ENCODE measurements at places on chromosomes 5 and 9.

- no peaks in the 10 kb centered on the region for H3K27me3 ChIP-seq
- no peak for DNase-seq
- H3K27ac ChIP-seq = no peak overlapping the region
- peaks cover 2% of the 10 kb centered on the region for H3K36me3 ChIP-seq
- H3K4me3 ChIP-seq = no peak overlapping the region
Measured at GRCh38 chr5:118553662-118554061, 434.7 kb downstream of the DTWD2 start.

DNA sequence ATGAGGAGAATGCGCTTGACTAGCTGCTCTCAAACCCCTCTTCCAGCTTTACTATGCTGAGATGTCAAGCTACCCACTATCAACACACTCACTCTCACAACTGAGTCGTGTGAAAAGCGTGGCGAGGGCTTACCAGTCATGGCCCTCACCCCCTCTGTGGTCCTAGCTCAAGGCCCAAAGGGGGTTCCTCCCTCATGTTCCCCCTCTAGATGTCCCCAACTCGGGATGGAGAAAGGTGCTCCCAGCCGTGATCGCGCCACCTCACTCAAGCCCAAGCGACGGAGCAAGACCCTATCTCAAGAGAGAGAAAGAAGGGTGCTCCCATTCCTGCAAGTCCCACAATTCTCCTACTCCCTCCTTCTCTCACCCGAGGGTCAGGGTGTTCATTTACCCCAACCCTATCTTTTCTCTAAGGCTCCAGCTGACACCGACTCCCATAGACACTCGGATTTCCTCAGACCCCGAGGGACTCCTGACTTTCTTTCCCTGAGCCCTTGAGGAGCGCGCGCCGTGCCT lies 559 bp downstream of the SLC38A9 start:
- H3K27ac ChIP-seq = peak overlapping the region; percentile 93
- no peak for DNase-seq
- no peaks in the 10 kb centered on the region for H3K27me3 ChIP-seq
- H3K4me1 ChIP-seq = peaks cover 27% of the 10 kb centered on the region

DNA sequence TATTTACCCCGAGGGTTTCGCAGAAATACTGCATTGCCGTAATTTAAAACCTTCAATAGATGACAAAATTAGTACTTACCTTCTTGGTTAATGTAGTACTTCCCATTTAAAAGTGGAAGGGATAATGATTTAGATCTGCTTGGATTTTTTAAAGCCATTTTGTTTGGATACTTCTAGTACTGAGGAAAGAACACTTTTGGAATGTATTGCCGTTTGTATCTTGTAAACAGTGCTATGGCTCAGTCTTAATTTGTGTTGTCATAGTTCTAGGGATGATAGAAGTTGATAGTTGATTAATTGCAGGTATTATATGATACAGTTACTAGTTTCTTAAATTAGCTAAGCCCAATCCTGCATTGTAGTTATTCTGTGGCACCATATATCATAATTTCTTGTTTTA lies 33.1 kb downstream of the TNPO1 start:
- peaks cover 47% of the 10 kb centered on the region for H3K4me1 ChIP-seq
- H3K27ac ChIP-seq = peak overlapping the region; percentile 71
- H3K4me3 ChIP-seq = peak overlapping the region; percentile 99
- H3K36me3 ChIP-seq = peaks cover 25% of the 10 kb centered on the region

GRCh38 chr5:73796164-73797131 lies 170.5 kb downstream of the ARHGEF28 start:
- no peaks in the 10 kb centered on the region for H3K27me3 ChIP-seq
- peak overlapping the region; percentile 45 for H3K27ac ChIP-seq
- DNase-seq = peak; percentile 17

GRCh38 chr9:105320568-105320967 lies 76.1 kb downstream of the SLC44A1 start:
- H3K4me1 ChIP-seq = no peaks in the 10 kb centered on the region
- H3K4me3 ChIP-seq = no peak overlapping the region
- H3K36me3 ChIP-seq = peaks cover 1% of the 10 kb centered on the region

DNA sequence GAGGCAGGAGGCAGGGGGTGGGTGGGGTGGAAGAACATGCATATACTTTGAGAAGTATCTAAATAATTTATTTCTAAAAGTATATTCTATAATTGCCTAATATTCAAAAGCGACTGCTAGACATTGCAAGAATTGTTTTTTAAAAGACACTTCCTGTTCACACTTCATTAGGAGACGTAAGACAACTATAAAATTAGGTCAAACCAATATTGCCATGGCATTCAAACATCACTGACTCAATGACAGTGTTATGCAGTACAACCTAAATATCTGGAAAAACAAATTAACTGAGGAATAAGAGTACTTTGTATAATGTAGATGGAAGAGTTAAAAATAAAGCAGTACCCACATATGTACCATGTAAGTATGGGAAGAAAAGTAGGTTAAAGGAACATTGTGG lies 4.5 kb downstream of the CCNH start:
- H3K4me1 ChIP-seq = peaks cover 64% of the 10 kb centered on the region
- H3K4me3 ChIP-seq = peak overlapping the region; percentile 12
- peak overlapping the region; percentile 94 for H3K27ac ChIP-seq
- no peak for DNase-seq
- peaks cover 82% of the 10 kb centered on the region for H3K36me3 ChIP-seq

- H3K4me3 ChIP-seq = no peak overlapping the region
- no peaks in the 10 kb centered on the region for H3K36me3 ChIP-seq
- H3K4me1 ChIP-seq = no peaks in the 10 kb centered on the region
- no peak overlapping the region for H3K27ac ChIP-seq
- no peaks in the 10 kb centered on the region for H3K27me3 ChIP-seq
Measured at GRCh38 chr9:81028504-81028903, 660.8 kb downstream of the TLE1 start.

DNA sequence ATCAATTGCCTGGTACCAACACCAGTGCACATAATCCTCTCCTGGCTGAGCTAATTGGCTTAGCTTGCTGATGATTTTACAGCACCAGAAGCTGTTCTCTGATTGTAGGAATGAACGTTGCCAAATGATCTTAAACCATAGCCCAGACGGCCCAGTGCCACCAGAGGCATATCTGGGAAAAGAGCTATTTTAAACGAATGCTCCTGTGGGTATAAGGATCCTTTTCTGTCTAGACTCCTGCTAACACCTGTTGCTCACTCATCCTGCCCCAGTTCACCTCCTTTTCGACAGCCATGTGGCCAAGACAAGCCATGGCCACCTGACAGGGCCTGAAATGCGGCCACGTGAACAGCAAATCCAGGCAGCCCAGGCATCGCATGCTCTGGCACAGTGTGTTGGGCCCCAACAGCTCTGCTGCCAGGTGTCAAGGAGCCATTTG lies 289.9 kb upstream of the SLC30A5 start:
- H3K36me3 ChIP-seq = no peaks in the 10 kb centered on the region
- no peaks in the 10 kb centered on the region for H3K4me1 ChIP-seq
- H3K27me3 ChIP-seq = no peaks in the 10 kb centered on the region
- no peak overlapping the region for H3K4me3 ChIP-seq
- no peak for DNase-seq

GRCh38 chr5:51039424-51040329 lies 343.6 kb upstream of the ISL1 start:
- H3K4me3 ChIP-seq = no peak overlapping the region
- no peak overlapping the region for H3K27ac ChIP-seq
- H3K27me3 ChIP-seq = no peaks in the 10 kb centered on the region
- DNase-seq = no peak
- no peaks in the 10 kb centered on the region for H3K4me1 ChIP-seq

- H3K36me3 ChIP-seq = peaks cover 89% of the 10 kb centered on the region
- H3K27me3 ChIP-seq = no peaks in the 10 kb centered on the region
- peak overlapping the region; percentile 14 for H3K4me3 ChIP-seq
- peak overlapping the region; percentile 73 for H3K27ac ChIP-seq
- peaks cover 35% of the 10 kb centered on the region for H3K4me1 ChIP-seq
Measured at GRCh38 chr5:134145041-134145757, 30.7 kb downstream of the TCF7 start.

DNA sequence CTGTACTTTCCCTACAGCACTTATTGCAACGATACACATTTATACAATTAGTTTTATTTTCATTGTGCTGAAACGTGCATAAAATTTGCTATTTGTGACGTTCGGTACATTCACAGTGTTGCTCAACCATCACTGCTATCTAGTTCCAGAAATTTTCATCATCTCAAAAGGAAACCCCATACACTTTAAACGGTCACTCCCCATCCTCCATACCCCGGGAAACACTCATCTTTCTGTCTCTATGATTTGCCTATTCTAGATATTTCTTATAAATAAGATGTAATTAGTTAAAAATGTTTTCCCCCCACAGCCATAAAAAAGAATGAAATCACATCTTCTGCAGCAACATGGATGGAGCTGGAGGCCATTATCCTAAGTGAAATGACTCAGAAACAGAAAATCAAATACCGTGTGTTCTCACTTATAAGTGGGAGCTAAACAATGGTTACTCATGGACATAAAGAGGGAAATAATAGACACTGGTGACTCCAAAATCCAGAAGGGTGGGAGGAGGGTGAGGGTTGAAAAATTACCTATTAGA lies 40.2 kb upstream of the TEX48 start:
- H3K27ac ChIP-seq = no peak overlapping the region
- no peak for DNase-seq
- H3K4me1 ChIP-seq = peaks cover 37% of the 10 kb centered on the region
- H3K36me3 ChIP-seq = peaks cover 2% of the 10 kb centered on the region

GRCh38 chr5:10588779-10589447 lies 25.0 kb downstream of the ANKRD33B start:
- no peak for DNase-seq
- H3K4me3 ChIP-seq = no peak overlapping the region
- peaks cover 26% of the 10 kb centered on the region for H3K27me3 ChIP-seq
- H3K4me1 ChIP-seq = peaks cover 5% of the 10 kb centered on the region

GRCh38 chr5:16894236-16895057 lies 41.6 kb downstream of the MYO10 start:
- H3K4me1 ChIP-seq = no peaks in the 10 kb centered on the region
- no peak for DNase-seq
- H3K4me3 ChIP-seq = no peak overlapping the region
